HuH-7.5 (cell line): ENCODE measurements at places on chromosomes 4 and X.

DNA sequence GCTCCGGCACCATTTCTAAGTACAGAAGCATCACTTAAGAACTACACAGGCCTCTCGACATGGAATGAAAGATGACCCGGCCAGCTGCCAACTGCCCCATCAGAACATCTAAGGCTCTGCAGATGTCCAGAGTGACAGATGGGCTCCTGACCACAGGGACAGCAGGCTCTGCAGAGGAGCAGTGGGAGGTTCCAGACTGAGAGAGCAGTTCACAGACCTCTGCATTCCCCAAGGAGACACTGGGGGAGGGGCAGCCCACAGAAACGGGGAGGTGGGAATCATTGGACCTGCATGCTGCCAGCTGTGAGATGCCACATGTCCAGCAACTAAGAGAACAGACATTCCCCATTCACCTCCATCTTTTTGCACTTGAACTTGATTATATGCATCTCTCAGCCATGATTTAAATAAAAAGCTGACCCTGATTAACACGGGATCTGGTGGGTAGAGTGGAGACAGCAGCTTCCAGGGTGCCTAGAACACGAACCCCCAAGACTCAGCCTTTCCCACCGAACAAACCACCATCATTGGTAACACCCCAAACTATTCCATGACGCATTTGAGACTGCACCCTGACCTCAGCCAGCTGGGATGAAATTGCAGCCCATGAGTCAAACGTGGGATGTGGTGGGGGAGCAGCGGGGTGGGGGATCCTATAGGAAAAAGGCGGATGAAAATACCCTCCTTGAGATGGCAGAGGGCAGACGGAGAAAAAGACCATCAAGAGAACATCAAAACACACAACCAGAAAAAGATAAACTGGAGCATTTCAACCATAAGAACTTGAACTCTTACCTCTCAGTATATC lies 47.2 kb downstream of the AFAP1 start:
- no peak for DNase-seq

DNA sequence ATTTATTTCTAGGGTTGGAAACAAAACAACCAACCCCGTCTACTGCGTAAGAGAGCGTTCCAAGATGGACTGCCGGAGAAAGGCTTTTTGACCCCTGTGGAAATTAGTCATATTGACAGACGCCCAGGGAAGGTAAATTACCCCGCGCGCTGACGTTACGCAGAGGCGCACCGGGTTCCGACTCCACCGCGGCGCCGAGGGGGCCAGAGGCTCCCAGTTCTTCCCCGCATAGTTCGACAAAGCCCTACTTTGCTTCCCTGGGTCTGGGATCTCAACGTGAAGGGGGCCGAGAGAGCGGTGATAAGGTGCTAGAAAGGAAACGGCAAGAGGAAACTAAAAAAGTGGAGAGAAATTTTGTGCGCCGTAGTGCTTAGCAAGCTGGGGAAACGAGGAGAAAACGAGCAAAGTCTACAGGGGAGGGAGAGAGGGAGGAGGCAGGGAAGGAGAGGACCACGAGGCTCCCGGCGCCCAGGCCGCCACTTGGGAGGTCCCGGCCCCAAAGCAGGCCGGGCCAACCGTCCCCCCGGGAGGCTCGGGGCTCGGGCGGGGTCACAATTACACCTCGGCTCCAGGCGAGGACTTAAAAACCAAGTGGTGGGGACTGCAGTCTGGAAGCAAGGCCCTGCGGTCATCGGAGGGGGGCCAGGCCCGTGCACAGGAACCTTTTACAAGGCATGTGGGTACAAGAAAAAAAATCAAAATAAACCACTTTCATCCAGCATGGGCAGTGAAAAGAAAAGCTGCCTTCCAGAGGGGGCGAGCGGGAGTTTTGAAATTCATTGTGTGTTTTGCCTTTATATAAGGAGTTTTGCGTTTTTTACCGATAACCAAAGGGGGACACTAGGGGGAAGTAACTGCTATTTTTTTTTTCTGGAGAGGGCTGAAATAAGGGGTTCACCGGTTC lies 13.2 kb downstream of the HAND2 start:
- DNase-seq, result no peak

- no peak for DNase-seq
Observed at GRCh38 chr4:182238355-182238931, 4.8 kb upstream of the TENM3 start.

DNA sequence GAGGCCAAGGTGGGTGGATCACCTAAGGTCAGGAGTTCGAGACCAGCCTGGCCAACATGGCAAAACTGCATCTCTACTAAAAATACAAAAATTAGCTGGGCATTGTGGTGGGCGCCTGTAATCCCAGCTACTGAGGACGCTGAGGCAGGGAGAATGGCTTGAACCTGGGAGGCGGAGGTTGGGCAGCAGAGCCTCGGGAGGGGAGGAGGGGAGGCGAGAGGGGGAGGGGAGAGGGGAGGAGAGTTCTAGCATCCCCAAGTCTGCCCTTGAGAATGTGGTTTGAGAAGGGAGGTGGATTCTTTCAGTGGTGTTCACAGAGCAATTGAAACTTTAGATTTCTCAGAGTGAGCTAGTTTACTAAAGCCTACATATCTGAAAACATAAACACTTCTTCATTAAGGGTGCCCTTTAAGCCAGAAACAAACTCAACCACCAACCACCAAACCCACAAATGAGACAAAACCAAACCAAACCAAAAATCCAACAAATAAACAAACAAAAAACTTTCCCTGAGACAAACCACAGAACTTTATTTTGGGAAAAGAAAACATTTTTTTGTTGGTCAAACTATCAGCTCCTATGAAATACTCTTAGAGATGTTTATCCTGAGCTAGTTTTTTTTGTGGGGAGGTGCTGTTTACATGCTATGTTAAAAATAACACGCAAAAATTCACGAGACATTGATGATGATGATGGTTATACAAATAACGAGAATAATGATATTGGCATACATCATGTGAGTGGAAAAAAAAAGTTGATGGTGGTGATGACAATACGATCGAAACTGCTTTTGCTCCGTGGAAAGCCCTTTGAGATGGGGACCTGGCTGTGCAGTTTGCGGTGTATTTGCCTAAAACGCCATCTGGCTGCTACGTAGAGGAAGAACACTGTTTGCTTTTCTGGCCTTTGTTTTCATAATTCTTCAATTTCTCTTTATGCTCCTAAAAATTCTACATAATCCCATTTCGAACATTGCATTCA lies 98.2 kb upstream of the PRKX start:
- peak; percentile 14 for DNase-seq

GRCh38 chr4:70505151-70505748 lies 13.1 kb upstream of the AMTN start:
- peak; percentile 12 for DNase-seq

GRCh38 chr4:88320780-88321373 lies 36.5 kb upstream of the PPM1K start:
- DNase-seq, result no peak

GRCh38 chr4:83219344-83220331 lies 65.0 kb downstream of the COQ2 start:
- DNase-seq, result no peak

DNA sequence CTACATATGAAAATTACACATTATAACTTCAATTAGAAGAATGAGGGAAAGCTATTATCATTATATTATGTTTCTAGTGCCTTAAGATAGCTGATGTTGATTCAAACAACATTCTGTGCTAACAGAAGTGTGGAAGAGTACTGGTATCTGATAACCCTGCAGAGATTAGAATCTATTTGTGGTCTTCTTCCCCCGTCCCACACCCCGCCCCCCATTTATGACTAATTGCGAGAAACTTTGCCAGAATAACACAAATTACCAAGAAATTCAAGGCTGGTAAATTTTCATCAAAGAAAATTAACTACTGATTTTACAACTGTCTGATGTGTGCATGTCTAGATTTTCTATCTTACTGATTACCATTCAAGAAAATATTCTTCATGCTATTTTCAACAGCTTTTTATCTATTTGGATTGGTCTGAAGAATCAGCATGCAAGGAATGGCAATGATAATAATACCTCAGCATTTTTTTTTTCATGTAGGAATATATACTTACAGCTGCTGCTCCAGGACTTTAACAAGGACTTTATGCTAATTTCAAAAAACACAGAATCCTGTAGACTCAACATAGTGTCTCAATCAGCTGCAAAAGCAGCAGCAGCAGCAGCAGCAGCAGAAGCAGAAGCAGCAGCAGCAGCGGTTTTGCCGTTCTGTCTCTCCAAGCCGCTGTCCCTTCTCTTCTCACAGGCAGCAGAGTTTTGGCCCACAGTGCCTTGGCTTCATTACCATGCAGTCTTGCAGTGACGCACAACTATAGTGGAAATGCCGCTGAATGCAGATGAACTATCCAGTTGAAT lies 126.7 kb downstream of the FRYL start:
- DNase-seq, result no peak

GRCh38 chr4:30815685-30816084 lies 95.5 kb downstream of the PCDH7 start:
- DNase-seq, result no peak

GRCh38 chrX:13775837-13776236 lies 41.1 kb downstream of the GPM6B start:
- DNase-seq, result no peak

- DNase-seq, result no peak
Observed at GRCh38 chrX:135086197-135086854, 34.0 kb downstream of the ETDB start.

- DNase-seq, result no peak
Observed at GRCh38 chr4:111228874-111229273, 606.0 kb upstream of the PITX2 start.

- DNase-seq, result no peak
Observed at GRCh38 chr4:183287677-183288076, 32.4 kb downstream of the CLDN22 start.

GRCh38 chrX:71622576-71623450 lies 4.5 kb upstream of the CXCR3 start:
- DNase-seq, result no peak

GRCh38 chr4:24169956-24170355 lies 280.1 kb upstream of the PPARGC1A start:
- no peak for DNase-seq

GRCh38 chr4:177938226-177938625 lies 496.0 kb upstream of the AGA start:
- no peak for DNase-seq

GRCh38 chr4:94345266-94345665 lies 2.6 kb upstream of the HPGDS start:
- DNase-seq, result no peak

- no peak for DNase-seq
Observed at GRCh38 chr4:132504438-132504837, 644.7 kb upstream of the PCDH10 start.

- no peak for DNase-seq
Observed at GRCh38 chrX:79719568-79720231, 294.9 kb upstream of the TBX22 start.
